ENCODE measurements at places on chromosomes 5 and 9.

GRCh38 chr9:31573561-31573960 is 810.9 kb upstream of the ACO1 start:
- DNase-seq: no peak

- no peak for DNase-seq
Measured at GRCh38 chr5:116035123-116035522, 2.9 kb downstream of the ARL14EPL start.

- no peak for DNase-seq
Measured at GRCh38 chr5:147611483-147611882, 101.6 kb upstream of the DPYSL3 start.

DNA sequence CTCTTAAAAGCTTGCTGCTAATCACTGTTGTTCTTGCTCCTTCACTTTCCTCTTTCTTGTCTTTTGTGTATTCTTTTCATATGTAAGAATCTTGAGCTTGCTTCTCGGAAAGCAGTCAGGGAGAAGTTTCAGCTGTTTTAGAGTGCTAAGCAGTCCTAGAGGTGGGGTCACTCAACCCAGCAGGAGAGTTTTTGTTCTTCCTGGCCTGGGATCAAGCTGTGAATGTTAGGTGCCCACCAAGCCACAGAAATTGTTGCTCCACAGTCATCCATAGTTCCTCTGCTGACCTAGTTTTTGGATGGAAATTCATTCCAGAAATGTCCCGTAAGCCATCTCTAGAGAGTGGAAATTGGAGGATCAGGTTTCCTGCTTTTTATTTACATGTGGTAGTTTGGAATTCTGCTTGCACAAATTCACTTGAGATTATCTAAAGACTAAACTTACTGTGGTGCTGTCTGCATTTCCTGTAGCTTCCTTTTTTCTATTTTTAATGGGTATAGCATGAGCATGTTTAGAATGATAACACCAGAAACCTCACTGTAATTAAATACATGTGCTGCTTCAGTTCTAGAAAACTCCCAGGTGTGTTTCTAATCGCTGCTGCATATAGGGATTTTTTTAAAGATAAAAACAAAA is 108.7 kb downstream of the MAST4 start:
- DNase-seq: no peak

- DNase-seq: no peak
Measured at GRCh38 chr9:16640649-16641048, 229.8 kb downstream of the BNC2 start.

- no peak for DNase-seq
Measured at GRCh38 chr5:78983601-78984438, 1.3 kb downstream of the ARSB start.

DNA sequence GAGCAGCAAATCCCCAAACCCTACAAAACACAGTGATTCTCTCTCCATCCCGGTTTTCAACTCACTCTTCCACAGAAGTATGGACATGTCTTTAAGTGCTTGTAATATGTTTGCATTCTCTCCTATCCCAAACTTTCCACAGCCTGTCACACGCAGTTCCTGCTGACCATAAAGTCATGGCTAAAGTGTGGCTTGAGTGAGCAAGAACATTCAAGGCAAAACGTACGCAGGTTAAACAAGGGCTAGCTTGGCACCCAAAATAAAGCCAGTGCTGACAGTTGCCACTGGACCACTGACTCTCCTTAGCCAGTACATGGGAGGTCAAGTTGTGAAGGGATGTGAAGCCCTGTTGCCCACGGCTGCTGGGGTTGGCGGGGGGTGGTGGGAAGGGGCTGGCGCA is 211.1 kb upstream of the IRX1 start:
- no peak for DNase-seq

GRCh38 chr9:744790-745484 is 96.6 kb upstream of the DMRT1 start:
- no peak for DNase-seq

DNA sequence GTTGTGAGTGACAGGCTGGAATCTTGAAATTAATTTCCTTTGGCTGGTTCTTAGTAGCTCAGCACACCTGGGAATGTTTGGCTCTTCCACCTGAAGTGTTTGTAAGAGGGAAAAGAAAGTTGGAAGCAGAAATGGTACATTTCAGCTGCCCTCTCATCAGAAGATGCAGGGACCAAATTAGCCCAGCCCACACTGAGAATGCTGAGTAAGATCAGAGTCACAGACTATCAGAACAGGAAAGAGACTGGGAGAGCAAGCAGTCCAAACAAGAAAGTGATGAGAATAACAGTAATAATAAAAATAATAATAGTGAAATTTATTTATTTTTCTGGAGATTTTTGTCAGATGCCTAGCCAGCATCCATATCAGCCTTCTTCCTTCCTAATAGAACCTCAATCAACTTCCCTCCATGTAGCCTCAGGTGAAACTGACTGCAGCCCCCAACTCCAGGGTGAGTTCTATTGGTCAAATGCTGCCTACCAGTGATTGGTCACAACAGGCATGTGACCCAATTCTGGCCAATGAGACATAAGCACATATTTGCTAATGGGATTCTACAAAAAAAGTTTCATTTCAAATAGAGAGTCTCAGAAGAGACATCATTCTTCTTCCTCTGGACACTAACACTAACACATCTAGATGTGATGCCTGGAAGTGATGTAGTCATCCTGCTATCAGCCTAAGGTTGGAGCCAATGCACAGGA is 31.2 kb upstream of the ADRA1B start:
- DNase-seq: no peak

- DNase-seq: no peak
Measured at GRCh38 chr5:55211184-55211874, 15.8 kb downstream of the MCIDAS start.

GRCh38 chr9:130138791-130139190 is 33.4 kb upstream of the NCS1 start:
- peak; percentile 25 for DNase-seq

GRCh38 chr5:96476654-96477053 is 43.6 kb upstream of the PCSK1 start:
- no peak for DNase-seq

DNA sequence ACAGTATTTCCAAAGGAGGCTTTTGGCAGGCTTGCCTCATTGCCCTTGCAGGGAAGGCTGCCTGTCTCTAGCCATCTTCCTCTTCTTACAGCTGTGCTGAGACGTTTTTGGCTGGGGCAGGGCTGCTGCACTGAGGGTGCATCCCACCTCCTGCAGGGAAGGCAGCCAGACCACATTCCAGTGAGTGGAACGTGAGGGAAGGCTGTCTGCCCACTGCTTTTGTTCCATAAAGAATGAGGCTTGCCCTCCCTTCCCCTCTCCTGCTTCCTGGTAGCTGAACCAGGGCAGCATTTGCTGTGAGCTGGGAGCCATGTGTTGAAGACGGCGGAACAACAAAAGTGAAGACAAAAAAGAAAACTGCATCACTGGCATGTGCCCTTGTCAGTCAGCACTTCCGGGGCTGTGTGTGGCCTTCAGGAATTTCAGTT is 16.8 kb downstream of the MGAT1 start:
- no peak for DNase-seq

GRCh38 chr9:70587201-70587600 is 172.7 kb upstream of the KLF9 start:
- DNase-seq: no peak

- no peak for DNase-seq
Measured at GRCh38 chr5:132387640-132388117, 18.2 kb downstream of the SLC22A5 start.

- no peak for DNase-seq
Measured at GRCh38 chr5:82314964-82315758, 37.0 kb upstream of the RPS23 start.

GRCh38 chr5:138903130-138903775 is 28.1 kb upstream of the LRRTM2 start:
- DNase-seq: no peak

DNA sequence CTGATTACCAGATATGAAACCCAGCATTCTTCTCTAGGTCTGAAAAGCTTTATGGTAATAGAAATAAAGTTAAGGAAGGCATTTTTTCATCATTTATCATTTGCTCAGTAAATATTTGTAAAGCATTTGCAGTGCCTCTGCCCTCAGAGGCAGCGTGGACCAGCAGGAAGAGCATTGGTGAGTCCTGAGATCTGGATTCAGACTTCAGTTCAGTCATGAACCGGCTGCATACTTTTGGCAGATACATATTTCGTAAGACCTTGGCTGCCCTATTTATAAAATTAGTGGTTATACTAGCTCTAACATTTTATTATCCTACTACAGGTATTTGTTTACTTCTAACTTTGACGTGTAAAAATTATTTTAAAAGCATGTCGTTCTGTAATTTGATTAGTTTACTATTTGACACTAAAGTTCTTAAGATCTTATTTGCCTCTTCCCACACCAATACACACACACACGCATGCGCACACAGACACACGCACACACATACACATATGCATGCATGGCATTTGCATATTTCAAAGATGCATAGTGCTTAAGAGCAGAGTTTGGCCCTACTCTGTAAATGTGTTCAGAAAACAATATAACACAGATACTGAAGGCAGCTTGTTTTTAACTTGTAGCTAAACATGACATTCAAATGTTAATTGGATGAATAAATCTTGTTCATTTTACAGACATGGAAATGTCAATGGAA is 101.9 kb downstream of the RPS23 start:
- no peak for DNase-seq

DNA sequence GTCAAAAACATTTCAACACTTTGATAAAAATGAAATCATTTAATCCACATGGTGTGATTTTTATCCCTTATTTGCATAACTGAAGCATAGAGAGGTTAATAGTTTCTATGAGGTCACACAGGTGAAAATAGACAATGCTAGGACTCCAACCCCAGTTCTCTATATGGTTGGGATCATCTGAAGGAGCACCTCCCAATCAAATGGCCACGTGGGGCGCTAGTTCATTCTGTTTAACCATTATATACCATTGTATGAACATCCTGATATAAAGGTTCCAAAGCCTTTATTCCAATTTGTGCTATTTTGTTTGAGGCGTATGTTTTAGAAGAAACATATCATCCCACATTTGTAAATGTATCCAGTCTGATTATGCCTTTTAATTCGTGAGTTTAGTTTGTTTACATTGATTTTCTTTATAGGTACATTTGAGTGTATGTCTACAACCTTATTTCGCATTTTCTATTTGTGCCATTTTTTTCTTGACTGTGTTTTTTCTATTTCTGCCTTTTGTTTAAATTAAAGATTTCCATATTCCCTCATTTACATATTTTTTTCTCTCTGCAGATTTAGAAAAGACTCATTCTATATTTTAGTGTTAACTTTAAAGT is 1092.0 kb downstream of the MAT2B start:
- DNase-seq: peak; percentile 4

GRCh38 chr9:38345851-38346755 is 46.4 kb upstream of the ALDH1B1 start:
- DNase-seq: no peak

DNA sequence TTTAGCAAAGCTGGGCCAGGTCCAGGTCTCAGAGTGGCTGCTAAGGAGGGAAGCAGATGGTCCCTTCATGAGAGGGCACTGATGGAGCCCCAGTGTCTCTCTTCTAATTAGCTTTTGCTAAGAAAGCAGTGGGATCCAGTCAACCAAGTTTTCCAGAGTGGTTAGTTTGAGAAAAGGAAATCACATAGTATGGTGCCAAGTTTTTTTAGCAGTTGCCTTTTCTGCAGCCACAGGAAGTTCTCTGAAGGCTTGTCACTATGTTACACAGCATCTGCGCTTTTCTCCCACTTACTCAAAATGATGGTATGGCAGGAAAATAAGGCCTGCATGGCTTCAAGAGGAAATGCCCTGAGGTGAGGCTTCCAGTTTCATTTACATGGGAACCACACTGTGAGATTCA is 331.5 kb upstream of the ZNF462 start:
- no peak for DNase-seq

DNA sequence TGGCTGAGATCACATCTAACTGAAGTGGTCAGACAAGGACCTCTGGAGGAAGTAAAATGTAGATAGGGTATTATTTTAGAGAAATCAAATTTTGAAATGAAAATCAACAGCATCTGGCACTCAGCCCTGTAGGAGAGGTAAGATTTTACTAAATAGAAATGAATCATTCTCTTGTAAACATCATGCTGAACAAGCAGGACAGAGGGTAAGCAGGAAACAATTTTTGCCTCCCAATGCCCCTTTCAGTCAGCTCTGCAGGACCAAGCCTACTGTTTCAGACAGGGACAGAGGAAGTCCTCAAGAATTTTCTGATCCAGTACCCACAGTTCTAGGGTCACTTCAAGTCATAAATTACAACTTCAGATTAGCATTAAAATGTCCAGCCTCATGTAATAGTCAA is 190.1 kb downstream of the ESM1 start:
- no peak for DNase-seq

DNA sequence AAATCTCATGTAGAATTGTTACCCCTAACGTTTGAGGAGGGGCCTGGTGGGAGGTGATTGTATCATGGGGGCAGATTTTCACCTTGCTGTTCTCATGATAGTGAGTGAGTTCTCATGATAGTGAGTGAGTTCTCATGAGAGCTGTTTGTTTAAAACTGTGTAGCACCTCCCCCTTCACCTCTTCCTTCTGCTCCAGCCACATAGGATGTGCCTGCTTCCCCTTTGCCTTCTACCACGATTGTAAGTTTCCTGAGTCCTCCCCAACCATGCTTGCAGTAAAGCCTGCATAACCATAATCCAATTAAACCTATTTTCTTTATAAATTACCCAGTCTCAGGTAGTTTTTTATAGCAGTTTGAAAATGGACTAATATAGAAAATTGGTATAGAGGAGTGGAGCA is 1783.7 kb upstream of the CDH9 start:
- DNase-seq: no peak

GRCh38 chr5:149129181-149129580 is 12.1 kb upstream of the ABLIM3 start:
- no peak for DNase-seq

DNA sequence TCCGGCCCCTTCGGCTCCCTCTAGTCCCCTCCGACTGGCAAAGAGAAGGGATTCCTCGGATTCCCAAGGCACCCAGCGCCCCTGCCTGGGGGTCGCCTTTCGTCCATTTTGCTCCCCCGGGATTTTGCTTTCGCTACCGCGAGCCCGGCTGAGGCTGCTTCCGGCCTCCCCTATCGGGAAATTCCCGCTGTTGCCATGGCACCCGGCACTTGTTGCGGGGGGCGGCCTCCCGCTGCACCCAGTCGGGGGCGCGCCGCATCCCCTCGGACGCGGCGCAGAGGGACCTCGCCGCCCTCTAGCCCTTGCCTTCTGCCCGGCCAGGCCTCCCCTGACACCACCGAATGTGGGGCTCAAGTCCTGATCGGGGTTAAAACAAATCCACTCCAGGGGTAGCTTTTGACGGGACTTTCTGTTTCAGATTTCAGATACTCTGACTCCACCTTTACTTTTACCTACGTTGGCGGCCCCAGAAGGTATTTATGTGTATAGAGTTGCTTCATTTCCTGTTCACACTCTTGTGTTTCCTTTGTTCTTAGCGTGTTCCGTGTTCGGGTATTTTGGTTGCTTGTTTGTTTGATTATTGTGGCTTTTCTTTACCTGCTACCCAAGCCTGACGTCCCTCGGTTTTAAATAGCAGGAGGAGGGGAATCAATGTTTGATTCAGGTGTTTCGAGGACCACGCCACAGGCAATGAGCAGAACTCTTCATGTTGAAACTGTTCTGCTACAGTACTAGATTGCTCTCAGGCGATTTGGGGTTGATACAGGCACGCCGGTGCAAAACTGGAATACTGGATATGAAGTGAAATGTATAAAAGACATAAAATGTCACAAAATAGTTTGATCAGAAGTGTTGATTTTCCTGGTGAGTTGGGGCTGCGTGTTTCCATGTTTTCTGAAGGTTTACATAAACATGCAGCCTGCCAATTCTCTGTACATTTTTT is 1.5 kb downstream of the PARP8 start:
- peak; percentile 88 for DNase-seq

GRCh38 chr5:168011096-168011495 is 280.3 kb upstream of the WWC1 start:
- DNase-seq: no peak
